IPS DF 6.9 (cell line): ENCODE measurements at places on chromosomes 6 and 20.
A peak's percentile ranks its signal among the peaks of the same experiment; 100 is the strongest.

DNA sequence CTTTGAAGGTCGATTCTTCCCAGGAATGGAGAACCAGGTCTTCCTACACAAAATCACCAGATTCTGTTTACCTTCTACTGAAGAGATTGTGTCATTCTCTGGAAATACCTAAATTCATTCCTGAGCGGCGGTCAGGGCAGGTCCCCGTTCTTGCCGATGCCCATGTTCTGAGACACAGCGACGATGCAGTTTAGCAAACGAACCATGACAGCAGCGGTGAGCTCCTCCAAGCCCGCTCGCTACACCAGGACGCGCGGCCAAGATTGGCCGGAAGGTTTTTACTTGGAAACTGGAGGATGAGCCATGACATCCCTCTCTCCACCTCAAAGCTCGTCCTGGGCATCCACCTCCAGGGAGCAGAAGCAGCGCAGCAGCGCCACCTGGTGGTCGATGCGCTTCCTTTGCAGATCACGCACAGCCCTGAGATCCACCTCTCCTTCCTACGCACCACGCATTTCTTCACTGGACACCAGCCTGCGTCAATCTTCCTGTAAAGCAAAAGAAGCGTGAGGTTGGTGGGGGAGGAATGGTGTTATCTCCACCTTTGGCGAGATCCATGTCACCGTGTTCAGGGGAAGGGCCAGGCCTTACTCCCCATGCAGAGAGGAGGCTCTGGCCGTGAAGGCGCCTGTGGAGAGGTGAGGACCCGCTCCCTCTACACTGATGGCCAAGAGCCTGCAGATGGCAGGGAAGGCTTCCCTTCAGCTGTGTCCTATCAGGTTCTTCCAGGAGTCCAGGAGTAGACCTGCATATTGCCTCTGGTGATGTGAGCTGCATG, 9.9 kb upstream of the HLA-B start:
- peak; percentile 96 for DNase-seq

- no peak for DNase-seq
Observed at GRCh38 chr6:170178561-170179477, 112.1 kb downstream of the DLL1 start.

DNA sequence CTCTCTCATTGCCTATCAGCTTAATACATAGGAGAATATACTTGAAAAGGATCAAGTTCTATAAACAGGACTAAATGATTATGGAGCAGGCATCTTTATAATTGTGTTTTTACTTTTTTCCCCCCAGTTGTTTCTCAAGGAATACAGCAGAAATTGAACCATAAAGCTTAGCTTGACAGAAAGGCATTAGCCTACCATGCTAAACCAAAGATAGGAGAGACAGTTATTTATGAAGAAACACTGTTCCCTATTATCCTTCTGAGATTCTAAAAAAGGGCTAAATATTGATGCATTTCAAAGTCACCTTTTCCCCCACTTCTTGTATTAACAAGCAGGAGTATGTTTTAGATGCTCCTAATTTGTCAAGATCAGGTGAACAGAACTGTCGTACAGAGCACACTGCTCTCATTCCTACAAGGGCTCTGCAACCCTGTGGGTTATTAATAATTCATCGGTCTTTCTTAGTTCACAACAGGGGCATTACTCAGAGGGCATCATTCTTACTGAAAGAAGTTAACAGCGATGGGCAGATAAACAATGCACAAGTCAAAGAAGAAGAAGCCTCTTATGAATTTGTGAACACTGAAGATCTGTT, 38.7 kb downstream of the PRKN start:
- DNase-seq: no peak

DNA sequence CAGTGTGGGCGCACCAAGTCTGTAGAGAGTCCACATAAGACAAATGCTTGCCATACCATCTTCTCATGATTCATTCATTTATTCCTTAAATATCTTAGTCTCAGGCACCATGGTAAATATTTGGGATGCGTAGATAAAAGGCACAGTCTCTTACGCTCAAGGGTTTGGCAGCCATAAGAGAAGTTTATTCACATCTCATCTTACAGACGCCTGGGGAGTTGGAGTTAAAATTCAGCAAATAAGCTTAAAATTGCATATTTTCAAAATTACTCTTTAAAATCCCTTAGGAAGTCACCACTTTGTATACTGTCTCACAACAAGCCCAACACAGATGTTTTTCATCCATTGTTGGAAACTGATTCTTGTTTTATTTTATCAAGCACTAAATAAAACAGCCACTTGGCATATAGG, 363.3 kb downstream of the KIF16B start:
- DNase-seq: no peak

DNA sequence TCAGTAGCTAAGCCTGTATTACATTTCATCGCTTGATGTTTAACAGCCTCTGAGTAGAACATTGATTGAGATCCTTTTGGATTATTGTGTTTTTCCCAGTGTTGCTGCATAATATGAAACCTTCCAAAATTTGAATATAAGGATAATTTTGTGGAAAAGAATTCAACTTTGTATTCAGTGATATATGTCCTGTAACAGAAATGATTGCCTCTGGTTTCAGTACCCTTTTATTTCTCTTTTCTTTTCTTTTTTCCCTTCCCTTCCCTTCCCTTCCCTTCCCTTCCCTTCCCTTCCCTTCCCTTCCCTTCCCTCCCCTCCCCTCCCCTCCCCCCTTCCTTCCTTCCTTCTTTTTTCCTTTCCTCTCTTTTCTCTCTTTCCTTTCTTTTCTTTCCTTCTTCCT, 74.6 kb downstream of the UTRN start:
- no peak for DNase-seq

- no peak for DNase-seq
Observed at GRCh38 chr6:70563530-70563929, 3.2 kb upstream of the SDHAF4 start.

DNA sequence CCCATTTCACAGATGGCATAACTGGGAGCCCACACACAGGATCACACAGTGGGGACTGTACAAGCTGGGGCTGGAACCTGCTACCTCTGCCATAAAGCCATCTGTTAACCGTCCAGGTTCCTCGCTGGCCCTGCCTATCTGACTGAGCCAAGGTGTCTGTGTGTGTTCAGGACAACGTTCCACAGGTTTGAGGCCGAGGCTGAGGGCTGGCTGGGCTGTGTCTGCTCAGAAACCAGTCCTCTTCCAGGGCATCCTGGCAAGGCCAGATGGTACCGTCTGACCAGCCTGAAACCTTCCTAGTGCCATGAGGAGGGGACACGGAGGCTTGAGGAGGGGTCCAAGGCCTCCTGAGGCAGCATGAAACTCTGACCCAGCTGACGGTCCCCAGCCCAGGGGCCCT, 150.6 kb downstream of the TAF4 start:
- no peak for DNase-seq

DNA sequence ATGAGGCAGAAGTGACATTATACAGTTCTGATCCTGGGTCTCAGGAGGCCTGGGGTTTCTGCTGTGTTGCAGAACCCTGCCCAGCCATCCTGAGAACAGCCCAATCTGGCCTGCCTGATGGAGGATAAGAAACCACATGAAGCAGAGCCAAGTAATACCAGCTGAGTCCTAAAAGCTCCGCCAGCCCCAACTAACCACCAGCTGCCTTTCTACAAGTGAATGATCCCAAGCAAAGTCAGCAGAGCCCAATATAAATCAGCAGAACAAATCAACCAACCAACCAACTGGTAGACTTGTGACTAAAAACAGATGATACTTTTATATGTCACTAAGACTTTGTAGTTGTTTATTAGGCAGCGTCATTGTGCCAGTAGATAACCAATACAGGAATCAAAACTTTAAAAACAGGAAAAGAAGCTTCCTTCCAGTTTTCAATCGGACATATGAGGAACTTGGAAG, 52.1 kb downstream of the SNX5 start:
- no peak for DNase-seq

DNA sequence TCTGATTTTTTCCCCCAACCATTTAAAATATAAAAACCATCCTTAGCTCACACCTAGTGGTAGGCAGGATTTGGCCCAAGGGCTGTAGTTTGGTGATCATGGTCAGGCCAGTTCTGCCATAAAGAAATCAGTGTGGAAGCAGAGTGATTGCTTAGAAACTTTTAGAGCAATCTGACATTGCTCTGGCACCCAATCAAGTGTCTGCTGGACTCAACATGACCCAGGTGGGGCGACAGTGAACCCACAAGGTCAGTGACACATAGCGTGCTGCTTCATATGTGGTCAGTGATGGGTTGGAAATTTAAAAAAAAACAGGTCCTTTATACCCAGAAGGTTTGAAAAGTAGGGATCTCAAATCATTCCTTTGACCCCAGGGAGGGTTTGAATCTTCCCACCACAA, 107.9 kb downstream of the BANF2 start:
- DNase-seq: no peak

DNA sequence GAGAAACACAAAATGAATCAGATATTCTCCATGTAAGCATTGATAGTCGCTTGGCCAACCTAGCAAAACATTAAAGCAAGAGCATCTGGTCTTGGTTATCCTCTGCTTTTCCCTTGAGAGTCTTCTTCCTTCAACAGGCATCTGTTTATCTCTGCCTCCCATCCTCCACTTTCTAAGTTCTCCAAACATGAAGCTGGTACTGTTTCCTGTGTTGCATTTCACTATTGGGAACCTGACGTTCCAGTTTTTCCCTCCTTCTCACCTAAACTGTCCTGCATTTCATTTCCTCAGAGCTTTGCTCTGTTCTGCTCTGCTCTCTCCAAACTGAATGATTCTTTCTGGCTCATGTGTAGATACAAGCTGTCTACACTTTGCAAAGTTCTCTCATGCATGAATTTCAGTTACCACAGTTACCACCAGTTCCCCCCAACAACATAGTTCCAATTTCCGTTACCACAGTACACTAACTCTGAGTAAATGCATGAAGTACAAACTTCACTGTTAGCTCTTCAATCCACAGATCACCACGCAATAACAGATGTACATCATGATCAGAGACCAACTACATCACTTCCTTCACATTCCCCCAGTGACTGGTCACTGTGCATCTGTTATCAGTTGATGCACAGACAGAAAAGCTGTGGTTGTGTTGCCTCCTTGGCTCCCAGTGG, 86.7 kb upstream of the F13A1 start:
- DNase-seq: no peak

DNA sequence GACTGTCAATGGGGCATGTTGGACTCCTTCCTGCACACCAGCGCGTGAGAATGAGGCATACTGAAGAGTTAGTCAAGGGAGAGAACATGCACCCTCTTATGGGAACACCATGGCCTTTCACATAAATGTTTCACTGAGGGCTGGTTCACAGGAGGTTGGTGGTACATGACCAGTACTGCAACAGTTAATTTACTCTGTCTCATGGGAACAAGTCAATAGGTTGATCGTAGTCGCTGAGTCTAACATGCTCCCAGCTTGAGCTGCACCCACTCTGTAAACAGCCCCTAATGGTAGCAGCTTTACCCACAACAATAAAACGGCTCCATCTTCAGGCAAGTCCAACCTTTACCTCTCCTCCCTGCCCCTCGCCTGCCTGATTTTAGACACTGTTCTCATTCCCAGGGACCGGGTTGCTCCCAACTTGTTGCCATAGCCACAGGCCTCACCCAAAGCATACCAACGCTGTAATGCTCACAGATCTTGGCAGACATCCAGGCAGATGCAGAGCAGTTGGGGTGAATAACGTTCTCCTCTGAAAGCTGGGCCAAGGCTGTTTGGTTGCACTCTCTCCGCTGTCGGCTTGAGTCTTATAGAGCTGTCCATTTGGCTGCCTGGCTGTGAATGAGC, 111.3 kb downstream of the LY86 start:
- DNase-seq: no peak

GRCh38 chr6:23735151-23735550, 390.9 kb upstream of the NRSN1 start:
- DNase-seq: no peak

DNA sequence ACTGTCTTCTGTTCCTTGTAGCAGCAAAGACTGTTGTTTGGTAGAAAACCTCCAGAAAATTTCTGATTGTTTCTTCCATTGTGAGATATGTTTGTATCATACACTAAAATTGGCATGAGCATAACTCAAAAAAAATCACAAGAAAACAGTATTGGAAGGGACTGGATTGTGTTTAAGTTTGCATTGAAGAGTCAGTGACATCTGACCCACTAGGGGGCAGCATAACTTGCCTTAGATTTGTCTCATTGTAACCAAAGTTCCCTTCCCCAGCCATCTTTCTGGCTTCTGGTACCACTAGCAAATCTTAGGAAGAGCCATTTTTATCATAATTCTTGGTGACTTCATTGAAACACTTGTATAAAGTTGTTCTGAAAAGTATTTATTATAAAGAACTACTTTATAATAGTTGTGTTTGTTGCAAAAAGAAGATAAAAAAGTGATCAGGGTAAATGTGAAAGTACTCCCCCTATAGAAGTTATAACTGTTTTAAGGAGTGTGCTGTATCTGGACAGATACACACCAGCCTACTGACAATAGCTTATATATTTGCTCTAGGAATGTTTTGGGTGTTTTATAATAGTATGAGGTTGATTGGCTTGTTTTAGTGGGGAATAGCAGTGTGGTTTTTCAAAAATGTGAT, 7.7 kb downstream of the CSTF1 start:
- DNase-seq: peak; percentile 37

GRCh38 chr6:167209577-167209975, 51.8 kb upstream of the GPR31 start:
- no peak for DNase-seq

DNA sequence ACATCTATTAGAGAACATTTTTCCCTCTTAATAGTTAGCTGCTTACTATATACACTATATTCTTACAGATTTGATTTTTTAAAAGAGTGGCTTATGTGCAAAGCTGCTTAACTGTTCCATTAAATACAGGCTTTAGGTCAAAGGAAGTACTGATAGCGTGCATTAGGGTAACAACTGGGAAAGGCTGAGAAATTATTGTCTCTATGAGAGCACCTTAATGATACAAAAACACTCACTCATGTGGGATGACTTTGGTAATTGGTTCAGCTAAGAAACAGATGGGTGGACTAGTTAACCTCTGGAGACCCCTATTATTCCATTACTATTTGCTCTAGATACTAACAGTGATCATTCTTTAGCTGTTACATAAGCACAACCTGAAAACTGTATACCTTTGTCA, 4.0 kb downstream of the DCDC2 start:
- DNase-seq: no peak

GRCh38 chr6:42696526-42697267, 25.7 kb downstream of the PRPH2 start:
- DNase-seq: no peak

DNA sequence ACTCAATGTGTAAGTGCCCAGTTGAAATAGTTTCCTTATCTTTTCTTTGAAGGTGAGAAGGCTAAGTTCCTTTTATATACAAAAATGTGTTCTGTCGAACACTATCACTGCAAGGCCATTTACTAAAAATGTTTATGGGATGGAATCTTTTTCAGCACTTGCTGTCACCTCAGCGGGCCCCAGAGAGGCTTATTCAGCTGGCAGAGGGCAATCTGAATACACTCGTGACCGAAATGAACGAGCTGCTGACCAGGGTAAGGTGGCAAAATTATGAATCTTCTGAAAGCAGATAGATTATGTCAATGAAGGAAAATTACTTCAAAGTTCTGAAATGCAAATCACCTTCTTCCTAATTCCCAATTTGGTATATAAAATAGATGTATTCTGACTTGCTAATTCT, 340.2 kb downstream of the ARHGAP18 start:
- DNase-seq: no peak
